Epithelial cell of prostate (primary cell): ENCODE measurements at places on chromosomes 13 and 19.

GRCh38 chr13:46281779-46282178 lies 70.1 kb downstream of the LRRC63 start:
- no peak for DNase-seq

DNA sequence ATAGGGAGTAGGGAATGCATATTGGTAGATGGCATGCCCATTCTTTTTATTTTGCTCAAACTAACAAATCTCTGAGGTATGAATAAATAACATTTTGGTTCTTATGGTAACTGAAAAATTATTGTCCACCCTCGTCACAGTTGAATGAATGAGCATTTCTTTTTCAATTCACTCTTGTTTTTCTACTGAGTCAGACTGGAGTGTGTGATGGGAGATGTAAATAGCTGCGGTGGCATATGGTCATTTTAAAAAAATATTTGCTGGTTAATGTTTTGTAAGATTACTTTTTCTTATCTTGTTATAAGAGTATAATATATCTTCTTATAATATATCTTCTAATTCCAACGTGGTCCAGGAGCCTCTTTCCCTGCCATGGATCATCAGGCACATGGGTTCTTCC lies 586.5 kb downstream of the SLITRK5 start:
- no peak for DNase-seq

- no peak for DNase-seq
Observed at GRCh38 chr13:86510792-86511191, 711.6 kb upstream of the SLITRK6 start.

DNA sequence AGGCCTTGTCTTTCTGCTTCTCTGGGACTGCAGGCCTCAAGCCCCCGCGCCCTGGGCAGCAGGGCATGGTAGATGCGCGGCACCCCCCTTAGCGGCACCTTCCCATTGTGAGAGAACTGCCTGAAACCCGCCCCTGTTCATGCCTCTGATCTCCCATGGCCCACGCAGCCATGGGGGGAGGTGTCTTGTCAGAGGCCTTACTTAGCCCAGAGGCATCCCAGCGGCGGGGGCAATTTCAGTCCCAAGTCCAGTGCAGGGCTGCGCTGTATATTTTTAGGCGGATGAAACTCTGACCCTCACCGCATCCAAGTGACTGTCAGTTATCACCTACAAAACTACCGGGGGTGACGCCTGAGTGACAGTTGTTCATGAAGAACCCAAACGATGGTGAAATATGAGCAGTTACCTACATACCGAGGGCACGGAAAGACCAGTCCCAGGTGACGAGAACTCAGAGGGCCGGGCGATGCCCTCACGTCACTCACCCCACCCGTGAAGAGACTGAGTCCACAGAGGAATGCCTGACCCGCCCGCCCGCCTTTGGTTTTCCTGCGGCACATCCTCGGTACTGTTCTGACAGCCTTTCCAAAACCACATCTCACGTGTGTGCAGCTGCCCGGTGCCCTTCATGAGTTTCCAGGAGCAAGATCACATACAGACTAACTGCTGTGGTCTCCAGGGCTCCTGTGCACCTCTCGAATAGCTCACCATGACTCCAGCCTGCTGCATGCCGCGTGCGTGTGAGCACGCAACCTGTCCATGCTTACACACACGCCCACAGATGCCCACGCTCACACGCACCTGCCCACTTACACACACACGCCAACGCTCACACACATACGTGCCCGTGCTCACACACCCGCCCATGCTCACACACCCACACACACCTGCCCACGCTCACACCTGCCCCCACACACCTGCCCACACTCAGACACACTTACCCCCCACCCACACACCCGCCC lies 14.4 kb downstream of the IL17D start:
- DNase-seq: no peak
